GM13976 (cell line): ENCODE measurements at places on chromosomes 4 and X.

DNA sequence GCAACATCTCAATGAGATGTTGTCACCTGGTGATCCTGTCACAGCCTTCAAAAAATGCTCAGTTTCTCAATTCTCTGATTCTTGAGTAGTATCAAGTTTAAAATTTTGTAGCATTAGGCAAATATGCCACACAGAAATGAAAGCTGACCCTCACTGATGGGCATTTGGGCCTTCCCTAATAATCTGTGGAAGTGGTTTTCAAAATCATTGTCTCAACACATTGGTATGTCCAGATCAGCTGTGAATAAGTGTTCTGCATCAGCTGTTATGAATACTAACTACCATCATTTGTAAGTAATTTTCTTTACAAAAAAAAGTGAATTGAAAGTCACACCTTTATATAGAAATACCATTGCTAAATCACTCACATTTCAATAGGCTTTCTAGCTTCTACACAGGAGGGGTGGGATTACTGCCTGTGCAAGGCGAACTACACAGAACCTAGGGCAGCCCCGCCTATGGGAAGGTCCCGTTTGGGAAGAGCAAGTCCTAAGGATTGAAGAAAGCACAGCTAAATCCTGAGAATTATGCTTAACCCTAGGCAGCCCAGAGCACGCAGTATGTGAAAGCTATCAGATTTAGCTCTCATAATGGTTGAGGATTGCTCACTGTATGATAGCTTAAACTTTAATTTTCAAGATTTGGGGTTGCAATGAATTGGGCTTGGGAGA is 73.4 kb downstream of the GPC3 start:
- no peak for DNase-seq

- peak; percentile 46 for DNase-seq
Observed at GRCh38 chrX:119488749-119489148, 20.5 kb downstream of the SLC25A5 start.

GRCh38 chr4:137678796-137679195 is 146.5 kb upstream of the PCDH18 start:
- no peak for DNase-seq

GRCh38 chr4:16122308-16122711 is 38.5 kb upstream of the PROM1 start:
- DNase-seq, result no peak

DNA sequence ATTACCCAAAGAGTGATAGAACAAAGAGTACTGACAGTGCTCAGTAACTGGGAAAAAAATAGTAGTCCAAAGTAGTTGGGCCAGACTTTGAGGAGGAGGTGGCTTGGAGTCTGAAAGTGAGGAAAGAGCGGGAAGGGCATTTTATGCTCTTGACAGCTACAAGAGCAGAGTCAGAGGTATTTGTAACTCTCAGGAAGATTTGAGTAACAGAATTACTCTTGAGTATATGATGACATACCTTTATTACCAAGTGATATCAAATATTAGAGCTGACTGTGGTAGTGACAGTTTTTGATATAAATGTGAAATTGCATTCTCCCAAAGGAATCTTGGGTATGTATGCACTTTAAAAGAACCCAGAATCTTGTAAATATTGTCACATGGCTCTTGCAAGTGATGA is 2.2 kb downstream of the SLAIN2 start:
- no peak for DNase-seq

DNA sequence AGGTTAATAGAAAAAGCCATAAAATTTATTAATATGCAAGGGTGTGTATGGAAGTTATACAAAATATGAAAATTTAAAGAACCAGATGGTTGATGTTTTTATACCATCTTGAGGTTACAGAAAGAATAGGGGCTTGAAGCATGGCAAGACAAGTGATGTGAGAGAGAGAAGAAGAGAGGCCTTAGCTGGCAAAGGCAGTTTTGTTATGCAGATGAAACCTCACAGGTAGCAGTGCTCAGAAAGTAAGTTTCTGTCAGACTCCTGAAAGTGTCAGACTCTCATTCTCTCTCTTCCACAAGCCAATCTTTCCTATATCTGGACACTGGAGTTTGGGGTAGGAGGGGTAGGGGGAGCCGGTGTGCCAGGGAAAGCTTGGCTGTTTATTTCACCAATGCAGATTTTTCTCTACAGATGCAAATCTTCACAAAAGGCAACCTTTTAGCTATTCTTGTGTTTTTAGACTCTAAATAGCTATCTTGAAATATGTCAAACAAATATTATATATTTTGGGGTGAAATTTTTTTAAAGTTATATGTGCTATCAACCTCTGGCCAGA is 124.5 kb downstream of the CFAP299 start:
- no peak for DNase-seq

GRCh38 chr4:115113506-115114106 is at the start of gene NDST4:
Gene NDST4, minus strand, starts transcription at chr4:115113620. Its CDS starts 36,584 bp downstream, at chr4:115077036.
- no peak for DNase-seq

DNA sequence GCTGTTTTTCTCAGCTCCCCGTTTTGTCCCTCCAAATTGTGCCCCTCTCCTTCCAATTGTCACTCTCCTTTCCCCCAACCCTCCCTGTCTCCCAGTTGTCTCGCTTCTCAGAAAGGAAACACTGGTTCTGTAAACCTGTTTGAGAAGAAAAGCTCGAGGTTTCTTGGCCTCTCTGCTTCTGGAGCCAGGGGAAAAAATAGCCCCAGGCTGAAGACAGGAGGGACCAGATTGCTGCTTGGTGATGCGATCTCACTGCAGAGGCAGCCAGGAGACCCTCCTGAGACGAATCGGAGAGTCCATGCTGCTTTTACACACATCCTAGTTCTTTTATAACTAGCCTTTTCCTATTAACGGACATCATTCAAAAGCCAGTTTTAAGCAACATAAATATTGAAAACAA is 21.2 kb downstream of the TRIML1 start:
- no peak for DNase-seq

- DNase-seq, result no peak
Observed at GRCh38 chr4:154560824-154561231, 2.0 kb upstream of the FGB start.

- DNase-seq, result no peak
Observed at GRCh38 chr4:85836588-85837438, 361.9 kb downstream of the ARHGAP24 start.

DNA sequence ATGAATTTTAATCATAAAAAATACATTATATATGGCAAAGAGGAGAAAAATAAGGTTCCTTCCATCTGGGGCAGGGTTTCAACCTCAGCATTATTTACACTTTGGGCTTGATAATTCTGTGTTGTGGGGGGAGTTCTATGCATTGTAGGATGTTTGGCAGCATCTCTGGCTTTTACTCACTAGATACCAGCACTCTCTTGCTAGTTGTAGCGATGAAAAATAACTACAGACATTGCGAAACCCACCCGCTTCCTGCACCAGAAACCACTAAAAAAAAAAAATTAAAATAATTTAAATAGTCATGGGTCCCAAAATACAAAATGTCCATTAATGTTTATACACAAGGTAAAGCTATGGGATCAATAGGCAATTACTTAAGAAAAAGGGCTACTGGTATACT is 52.7 kb downstream of the PPP3CA start:
- DNase-seq, result no peak

- no peak for DNase-seq
Observed at GRCh38 chr4:92381616-92382015, 77.8 kb downstream of the GRID2 start.

- no peak for DNase-seq
Observed at GRCh38 chr4:10758906-10759305, 74.3 kb upstream of the CLNK start.

DNA sequence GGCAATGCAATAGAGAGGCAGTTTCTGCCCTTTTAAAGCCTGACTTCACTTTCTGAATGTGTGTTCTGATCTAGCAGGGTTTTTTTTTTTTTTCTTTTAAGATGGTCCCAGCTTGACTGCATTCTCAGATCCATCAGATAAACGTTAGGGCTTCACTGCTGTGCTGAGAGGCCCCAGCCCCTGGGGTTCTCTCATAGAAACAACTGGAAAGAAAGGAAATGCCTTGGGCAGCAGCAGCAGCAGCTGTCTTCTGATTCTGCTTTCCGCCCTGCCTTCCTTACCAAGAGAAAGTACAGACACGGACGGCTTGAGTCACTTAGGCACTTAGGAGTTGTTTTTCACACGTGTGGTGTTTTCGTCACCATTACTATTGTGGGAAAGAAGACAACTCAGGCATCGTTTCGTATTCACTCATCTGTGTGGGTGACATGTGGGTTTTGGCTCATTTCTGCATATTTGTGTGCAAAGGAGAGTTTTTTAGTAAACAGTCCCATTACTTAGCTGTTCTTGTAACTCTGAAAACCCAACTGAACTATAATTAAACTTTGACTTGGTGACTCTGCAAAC is 172.0 kb downstream of the PTTG2 start:
- peak; percentile 76 for DNase-seq

DNA sequence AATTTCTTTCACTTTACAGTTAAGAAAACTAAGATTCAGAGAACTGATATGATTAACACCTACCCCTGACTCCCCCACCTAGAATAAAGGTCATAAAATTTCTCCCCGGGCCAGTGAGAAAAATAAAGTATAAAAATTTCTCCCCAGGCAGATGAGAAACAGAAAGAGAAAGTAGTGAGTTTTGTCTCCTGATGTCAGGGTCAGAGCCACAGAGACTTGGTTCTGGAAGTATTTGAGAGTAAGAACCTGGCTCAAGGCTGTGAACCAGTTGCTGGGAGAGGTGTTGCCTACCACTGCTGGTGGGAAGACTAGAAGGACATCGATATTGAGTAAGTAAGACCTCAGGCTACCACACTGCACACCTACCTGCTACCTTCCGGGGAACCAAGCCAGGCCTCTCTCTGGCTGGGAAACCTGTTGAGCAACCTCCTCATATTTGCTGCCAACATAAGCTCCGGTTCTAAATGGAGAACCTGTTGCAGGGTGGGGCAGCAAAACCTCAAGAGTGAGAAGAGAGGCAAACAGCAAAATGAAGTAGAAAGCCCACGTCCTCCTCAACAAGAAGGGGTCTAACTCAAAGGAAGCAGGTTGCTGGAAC is 104.2 kb upstream of the PUDP start:
- DNase-seq, result no peak

DNA sequence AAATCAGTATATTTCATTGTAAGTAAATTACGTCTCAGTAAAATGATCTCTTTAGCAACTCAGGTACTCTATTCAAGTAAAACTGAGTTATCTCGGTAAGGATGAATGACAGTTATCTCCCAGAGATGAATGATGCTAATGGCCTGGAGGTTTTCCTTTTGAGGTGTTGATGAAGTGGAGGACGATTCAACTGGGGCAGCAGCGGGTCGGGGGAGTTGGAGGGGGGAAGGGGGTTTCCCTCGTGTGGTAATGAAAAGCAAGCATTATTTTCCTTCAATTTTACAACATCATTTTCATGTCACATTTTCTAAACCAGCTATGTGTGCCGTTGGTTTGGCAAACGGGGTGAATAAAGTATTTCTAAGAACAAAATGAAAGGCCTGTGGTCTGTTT is 92.4 kb upstream of the ATXN3L start:
- DNase-seq, result no peak

DNA sequence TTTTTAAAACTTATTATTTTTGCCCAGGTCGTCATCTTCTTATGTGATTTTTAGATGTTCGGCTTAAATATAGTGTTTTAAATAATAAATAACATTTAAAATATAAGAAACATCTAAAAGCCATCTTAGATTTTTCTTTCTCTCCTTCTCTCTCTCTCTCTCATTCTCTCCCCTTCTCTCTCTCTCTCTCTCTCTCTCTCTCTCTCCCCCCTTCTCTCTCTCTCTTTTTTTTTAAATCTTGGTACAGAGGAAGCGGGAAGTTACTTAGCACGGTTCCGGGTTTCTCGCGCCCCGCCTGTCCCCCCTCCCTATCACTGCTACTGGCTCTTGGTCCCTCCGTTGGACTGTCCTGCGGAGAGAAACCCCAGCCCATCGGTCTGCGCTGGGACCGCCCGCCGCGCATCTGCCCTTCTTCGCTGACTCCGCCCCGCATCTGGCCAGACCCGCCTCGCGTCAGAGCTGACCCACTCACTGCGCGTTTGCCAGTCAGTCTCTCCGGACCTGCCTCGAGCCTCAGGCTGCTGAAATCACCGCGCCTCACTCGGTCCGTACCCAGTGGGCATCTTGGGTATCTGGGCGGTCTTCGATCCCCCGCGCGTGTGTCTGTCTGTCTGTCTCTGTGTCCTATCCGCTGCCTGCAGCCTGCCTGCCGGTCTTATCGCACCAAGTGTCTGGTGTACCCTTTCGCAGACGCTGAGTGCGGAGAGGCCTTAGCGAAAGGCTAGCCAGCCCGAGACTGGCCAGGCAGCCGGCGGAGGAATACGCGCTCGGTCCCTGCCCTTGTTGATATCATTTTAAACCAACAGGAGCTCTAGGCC is at the start of gene PABPC5:
TSS of gene PABPC5 (plus strand) at position 489 of the 818 bp plus-strand sequence. CDS start 739 bp downstream, outside the sequence.
- no peak for DNase-seq

DNA sequence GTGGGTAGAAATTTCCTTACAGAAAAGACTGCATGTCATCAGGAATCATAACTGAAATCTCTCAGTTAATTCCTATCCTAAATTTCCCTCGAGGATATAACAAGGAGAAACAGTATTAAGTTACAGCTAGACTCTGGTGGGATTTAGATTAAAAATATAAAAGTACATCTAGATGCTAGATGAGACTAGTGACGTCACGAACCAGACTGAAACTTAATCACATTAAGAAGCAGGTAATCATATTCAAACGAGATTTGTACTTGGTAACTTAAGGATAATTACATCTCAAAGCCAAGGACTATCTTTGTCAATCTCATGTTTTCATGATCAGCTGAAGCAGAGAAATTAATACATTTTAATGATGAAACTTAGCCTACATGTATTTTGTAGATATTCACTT is 130.6 kb downstream of the MTNR1A start:
- DNase-seq, result no peak

DNA sequence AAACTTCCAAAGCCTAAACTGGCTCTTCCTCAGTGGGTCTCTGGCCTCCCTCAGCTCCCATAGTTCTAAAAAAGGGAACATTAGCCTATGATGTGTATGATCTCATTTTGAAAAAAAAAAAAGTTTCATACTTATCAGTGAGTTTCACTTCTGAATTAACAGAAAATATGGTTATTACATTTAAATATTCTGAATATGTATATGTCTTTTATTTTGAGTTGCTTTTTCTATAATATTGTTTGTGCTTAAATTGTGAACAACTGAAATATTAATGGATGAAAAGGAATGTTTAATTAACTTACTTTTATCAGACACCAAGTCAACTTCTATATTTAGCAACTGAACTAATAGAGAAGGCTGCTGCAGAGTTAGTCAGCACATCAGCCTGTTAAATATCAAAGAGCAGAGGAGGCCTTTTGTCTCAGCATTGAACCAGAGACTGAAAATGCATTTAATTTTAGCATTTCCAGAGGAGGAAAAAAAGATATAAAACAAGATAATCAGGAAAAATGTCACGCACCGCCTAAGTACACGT is 20.4 kb upstream of the FHL1 start:
- DNase-seq, result peak; percentile 20
